ENCODE measurements at places on chromosomes 5 and 9. TPM values are rescaled to one million over a fixed set of nuclear protein-coding genes. Genes with fewer than 3 reads are reported as not detected.

SPINK7 gene
- total RNA-seq: not detected

BTNL3 gene
- total RNA-seq: not detected

SPAG8 gene
- total RNA-seq: 1.7 TPM

NCBP1 gene
- total RNA-seq: 38.4 TPM

AGXT2 gene
- total RNA-seq: not detected

ZNF300 gene
- total RNA-seq: 4.9 TPM
